ENCODE measurements at places on chromosomes 6 and 20. TPM values are rescaled to one million over a fixed set of nuclear protein-coding genes. Genes with fewer than 3 reads are reported as not detected.

DNA sequence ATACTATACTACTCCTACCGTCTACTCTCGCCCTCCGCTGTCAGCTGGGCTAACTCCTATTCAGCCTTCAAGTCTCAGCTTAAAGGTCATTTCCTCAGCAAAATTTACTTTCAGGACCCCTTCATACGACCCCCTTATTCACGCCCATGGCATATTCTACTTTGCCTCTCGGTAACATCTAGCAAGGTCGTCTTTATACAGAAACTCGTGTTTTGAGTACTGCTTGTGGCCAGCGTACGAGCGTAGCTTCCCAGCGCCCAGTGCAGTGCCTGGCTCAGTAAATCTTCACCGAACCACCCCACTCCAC lies 546 bp downstream of the CRNKL1 start:
- ATAC-seq: no peak

DNA sequence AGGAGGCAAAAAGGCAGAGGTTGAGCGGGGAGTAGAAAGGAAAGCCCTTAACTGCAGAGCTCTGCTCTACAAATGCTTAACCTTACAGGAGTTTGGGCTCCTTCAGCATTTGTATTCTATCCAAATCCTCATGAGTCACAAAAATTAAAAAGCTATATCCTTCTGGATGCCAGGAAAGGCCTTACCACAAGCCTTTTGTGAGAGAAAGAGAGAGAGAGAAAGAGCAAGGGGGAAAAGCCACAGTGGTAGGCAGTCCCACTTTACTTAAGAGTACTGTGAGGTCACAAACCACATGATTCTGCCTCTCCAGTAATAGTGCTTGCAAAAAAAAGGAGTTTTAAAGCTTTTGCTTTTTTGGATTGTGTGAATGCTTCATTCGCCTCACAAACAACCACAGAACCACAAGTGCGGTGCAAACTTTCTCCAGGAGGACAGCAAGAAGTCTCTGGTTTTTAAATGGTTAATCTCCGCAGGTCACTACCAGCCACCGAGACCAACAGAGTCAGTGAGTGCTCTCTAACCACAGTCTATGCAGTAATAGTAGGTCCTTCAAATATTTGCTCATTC lies at the start of gene RUNX2:
TSS of gene RUNX2 (plus strand) at position 375 of the 567 bp plus-strand sequence. CDS start 397 bp downstream, outside the sequence.
- no peak for ATAC-seq

Gene MCHR2
- total RNA-seq: not detected

DNA sequence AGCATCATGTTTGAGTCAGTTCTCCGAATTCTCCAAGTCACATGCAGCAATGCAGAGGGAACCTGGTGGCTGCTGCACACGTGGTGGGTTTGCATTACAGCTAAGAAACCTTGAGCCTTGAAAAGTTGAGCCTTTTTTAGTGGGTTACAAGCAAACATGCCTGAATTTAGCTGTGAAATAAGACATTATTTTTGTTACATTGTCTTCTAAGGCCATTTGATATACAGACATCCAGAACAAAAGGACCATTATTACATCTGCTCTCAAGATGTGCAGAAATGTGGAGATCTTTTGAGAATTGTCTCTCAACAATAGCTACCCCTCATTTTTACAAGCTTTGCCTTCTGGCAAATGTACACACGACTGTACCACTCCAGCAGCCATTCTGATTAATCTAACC lies 720.5 kb upstream of the SLC35B3 start:
- ATAC-seq: no peak

GRCh38 chr20:24771542-24772061 lies 177.5 kb upstream of the CST7 start:
- ATAC-seq: peak; percentile 67

Gene LY86
- not detected for total RNA-seq

Gene CYP39A1
- total RNA-seq: 7.6 TPM

DNA sequence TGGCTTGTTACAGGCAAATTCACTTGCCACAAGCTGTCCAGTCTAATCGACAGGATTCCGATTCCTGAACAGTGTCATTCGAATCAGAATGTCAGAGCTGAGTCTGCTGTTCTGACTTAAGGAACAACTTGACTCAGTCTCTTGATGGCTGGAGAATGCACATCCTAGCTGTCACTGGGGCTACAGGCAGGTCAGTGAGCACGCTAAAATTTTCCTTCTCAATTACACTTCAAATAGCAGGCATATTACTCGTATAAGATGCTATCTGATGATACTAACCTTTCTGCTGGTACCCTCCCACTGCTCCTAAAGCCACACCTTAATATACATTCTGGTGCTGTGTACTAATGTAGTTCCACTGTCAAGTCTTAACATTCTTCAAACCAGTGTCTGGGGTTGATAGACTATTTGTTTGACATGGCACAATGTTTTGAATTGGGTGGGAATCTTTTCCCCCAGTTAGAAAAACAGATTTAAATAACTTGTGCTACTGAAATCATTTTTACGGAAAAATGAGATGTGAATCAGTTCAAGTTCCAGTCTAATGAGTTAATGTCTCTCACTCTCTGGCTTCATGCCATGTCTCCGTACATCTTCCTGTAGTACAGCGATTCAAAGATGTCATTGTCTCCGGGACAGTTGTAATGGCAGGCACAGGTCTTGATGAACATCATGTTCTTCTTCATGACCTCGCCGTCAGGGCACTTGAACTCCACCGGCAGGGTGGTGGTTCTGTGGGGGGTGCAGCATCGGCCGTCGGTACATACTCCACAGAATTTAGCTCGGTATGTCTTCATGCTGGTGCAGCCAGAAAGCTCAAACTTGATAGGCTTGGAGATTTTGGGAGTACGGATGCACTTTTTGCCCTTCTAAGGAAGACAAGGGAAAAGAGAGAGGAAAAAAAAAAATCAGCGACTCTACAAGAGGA lies 2.2 kb downstream of the CCN2 start:
- no peak for ATAC-seq

DNA sequence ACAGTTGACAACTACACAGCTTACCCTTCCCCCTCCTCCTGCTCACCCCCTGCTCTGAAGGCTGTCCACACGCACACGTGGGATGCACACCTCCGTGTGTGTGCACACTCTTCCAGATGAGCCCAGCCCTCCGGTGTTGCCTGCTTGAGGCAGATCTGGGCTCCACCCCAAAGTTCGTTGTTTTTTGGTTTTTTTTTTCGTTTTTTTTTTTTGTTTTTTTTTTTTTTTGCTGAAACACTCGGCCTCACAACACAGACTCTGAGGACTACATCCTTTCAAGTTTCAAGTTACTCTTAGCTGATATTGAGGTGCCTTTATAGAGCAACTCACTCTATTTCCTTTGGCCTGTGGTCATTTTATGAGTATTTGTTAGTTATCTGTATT lies 88.2 kb downstream of the RREB1 start:
- ATAC-seq: no peak

GRCh38 chr6:11188161-11188915 lies 44.1 kb downstream of the NEDD9 start:
- peak; percentile 34 for ATAC-seq

DNA sequence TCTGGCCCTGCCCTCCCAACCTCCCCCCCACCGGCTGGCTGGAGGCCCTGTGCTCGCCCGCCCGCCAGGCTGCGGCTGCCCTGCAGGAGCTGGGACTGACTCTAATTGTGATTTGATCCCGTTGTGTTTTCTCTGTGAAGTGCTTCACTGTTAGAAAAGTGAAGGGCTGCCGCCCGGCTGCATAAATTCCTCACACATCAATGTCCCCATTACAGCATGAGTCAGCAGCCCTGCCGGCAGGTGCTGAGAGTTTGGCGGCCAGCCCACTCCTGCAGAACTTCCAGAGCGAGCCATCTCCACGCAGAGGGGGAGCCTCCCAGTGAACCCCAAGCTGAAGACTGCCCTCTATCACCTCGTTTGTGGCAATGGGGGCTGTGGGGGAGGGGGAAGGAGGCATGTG lies 137.9 kb downstream of the DLL1 start:
- ATAC-seq: peak; percentile 80

DNA sequence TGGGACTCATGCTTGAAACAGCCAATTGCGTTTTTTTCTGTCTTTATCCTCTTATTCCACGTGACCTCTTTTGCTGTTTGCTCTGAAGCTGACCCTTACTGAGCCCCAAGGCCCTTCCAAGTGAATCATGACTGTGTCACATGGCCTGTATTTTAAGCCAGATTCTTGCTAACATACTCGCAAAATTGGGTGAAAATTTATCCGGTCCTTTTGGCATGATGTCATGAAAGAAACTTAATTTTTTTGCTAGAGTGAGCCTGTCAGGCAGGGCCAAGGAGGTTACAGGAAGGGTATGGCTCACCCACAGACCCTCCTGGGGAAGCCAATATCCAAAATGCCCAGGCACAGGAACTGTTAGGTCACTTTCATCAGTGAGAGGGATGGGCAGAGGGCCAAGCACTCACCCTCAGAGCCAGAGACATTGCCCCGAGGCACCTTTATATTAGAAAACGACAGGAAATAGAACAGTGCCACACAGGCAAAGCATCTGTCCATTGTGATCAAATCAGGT lies 296.7 kb downstream of the CDH26 start:
- ATAC-seq: no peak

All from motor neuron (in vitro differentiated cells).